Parietal lobe (tissue), 2 donors: ENCODE measurements at places on chromosomes 6 and 20. TPM values are rescaled to one million over a fixed set of nuclear protein-coding genes. Genes with fewer than 3 reads are reported as not detected.

The SRC gene
- total RNA-seq = 34.4 TPM

The SPAG4 gene
- total RNA-seq = 1.9 TPM

The GINM1 gene
- total RNA-seq = 20.7 TPM

The PACRG gene
- total RNA-seq = 8.5 TPM

The GINS1 gene
- 6.9 TPM for total RNA-seq

The CAP2 gene
- total RNA-seq = 43.2 TPM

The CALHM5 gene
- 0.31 TPM for total RNA-seq

The OR12D2 gene
- not detected for total RNA-seq

The PSMA7 gene
- total RNA-seq = 102 TPM
